NCI-H2171 (cell line): ENCODE measurements at places on chromosomes 7 and 10.
A peak's percentile ranks its signal among the peaks of the same experiment; 100 is the strongest.

DNA sequence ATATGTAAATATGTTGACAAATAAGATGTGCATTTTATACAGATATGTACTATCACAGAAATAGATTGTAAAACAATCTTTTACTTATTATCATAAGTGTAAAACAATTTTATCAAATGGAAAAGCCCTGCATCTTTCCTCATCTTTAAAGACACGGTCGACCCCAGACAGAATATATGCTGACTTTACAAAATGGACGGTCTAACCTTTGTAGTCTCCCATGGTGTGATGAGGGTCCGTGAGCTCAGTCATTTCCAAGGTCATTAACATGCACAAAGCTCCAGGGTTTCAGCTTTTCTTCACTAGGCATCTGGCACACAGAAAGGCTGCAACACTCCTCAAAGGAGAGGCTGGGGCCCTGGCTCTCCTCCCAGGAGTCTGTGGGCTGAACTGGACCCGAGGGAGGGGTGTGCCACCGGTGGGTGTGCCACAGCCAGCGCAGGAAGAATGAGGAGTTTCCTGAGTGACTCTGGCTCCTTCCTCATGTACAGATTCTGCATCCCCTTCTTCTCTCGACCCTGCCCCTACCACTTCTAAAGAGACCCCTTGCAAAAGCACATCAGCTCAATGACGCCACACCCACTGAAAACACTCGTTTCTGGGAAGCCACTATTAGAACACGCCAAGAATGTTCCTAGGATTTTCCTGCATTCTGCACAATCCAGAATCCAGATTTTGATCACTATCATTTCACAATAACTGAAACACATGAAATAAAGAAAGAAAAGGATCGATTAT lies 26.2 kb upstream of the ABLIM1 start:
- DNase-seq = no peak

- no peak for DNase-seq
These were observed 28.1 kb downstream of the LRGUK start for GRCh38 chr7:134155206-134155605.

GRCh38 chr7:151094675-151095074 lies 8.4 kb downstream of the AGAP3 start:
- DNase-seq = no peak

GRCh38 chr10:103648636-103649532 lies 155.4 kb downstream of the NEURL1 start:
- no peak for DNase-seq

- DNase-seq = no peak
These were observed 572.1 kb upstream of the POM121L12 start for GRCh38 chr7:52463341-52463740.

DNA sequence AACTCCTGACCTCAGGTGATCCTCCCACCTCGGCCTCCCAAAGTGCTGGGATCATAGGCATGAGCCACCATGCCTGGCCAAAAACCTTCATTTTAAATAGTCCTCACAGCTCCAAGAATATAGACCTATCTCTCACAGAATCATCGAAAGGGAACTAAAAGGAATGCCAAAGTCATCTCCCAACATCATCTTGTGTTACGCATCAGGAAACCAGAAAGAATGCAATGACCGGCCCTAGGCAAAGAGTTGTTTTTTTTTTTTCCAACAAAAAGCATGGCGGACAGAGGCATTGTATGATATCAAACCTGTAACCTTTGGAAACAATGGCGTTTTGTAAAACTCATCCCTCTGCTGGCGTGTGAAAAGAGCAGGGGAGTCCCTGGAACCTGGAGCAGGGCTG lies 73.2 kb downstream of the FAM107B start:
- DNase-seq = no peak

DNA sequence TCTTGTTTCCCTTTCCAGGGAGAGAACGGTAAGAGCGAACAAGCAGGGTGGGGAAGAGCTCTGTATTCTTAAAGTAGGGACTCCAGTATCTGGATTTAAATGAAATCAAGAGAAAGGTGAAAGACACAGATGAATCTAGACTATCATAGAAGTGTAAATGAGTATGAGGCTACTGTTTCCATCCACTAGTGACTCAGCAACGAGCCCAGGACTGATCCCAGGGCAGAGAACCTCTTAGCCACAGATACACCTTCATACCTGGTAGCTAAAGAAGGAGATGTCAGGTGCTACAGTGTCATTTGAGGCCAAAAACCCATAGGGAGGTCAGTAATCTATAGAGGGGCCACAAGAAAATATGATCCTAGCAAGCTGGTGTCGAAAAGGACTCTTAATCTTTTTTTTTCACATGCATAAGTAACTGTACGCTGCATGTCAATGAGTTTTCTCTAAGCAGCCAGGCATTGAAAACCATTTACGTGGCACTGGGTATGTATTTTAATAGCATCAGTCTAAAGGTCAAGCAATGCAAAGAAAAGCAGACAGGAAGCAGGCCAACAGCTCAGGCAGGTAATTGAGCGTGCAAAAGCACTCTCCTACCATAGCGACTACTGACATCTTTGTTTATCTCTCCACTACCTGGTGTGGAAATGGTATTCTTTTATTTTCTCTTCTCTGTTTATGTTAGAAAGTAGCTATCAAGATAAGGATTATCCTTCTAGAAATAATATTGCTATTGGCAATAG lies 91.5 kb upstream of the EGR2 start:
- no peak for DNase-seq

DNA sequence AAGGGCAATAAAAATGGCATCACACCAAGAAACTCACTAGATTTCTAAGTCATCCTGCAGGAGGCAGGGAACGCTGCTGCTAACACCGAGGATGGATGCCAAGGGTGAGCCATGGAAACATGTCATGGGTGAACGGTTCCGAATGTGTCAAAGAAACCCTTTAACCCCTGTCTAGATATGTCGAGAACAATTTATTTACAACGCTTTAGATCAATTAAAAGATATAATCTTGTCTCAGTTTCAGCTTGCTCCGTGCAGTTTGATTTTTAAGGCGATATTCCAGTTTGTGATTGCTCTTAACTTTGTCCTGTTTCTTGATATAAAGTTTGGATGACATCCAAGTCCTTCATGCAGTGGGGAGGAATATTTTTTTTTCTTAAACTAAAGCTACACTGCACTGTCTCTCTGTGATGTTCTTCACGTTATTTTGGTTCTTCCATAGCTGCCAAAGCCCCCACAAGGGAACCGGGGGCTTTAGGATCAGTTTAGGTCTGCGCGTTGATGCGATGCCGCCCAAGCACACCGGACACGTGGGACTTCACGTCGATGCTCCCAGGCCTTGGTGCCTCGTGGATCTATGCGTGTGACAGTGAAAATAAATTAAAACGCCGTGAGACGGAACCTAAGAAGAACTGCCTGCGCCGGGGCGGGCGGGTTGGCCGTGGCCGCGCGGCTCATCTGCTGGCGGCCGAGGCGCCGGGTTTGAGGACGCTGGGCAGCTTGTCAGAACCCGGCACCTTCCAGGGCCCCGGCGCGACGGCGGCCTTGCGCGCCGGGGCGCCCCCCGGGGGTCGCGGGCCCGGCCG lies 220.3 kb downstream of the PHTF2 start:
- peak; percentile 71 for DNase-seq

DNA sequence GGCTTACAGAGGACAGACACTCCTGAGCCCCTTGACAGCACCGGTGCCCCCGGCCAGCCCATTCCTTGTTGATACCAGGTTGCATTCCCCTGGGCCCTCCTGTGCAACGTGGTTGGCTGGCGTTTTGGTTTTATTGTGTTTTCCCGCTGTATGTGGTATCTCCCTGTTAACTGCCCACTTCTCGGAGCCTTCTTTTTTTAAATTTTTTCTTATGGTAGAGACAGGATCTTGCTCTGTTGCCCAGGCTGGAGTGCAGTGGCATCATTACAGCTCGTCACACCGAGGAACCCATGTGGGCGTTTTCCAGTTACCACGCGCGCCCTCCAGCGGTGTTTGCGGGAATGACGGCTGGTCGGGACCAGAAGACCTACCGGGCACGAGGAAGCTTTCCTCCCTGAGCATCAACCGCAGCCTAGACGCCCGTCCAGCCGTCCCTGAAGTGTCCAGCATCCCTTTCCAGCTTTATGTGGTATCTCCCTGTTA lies 16.9 kb upstream of the ZFAND2A start:
- DNase-seq = peak; percentile 42

DNA sequence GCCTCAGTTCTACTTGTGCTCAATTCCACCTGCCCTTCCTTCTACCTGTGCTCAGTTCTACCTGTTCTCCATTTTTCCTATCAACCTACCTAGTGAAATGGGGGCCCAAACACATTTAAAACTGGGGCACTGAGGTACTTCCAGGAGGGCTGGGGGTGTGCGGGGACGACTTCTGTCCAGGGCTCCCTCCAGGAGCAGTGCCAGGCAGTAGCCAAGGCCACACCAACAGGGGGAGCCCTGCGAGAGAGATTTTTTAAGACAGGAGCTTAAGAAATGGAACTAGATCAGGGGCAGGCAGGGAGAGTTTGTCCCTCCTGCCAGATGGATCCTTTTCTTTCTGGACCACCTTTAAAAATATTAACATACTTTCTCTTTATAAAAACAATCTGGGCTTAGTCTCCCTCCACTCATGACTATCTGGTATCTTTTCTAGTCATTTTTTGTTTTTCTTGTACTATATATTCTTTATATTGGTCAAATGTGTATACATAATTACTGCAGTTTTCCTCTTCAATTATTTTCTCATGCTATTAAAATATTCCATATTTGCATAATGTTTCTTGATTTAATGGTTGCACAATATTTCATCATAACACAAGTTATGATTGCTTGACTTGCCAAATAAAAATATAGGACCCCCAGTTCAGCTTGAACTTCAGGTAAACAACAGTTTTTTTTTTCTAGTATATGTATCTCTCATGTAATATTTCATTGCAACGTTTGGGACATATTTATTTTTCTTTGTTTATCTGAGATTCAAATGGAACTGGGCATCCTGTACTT lies 47.3 kb upstream of the INSYN2A start:
- no peak for DNase-seq

GRCh38 chr7:100401811-100402210 lies 26.7 kb downstream of the ZCWPW1 start:
- DNase-seq = no peak

DNA sequence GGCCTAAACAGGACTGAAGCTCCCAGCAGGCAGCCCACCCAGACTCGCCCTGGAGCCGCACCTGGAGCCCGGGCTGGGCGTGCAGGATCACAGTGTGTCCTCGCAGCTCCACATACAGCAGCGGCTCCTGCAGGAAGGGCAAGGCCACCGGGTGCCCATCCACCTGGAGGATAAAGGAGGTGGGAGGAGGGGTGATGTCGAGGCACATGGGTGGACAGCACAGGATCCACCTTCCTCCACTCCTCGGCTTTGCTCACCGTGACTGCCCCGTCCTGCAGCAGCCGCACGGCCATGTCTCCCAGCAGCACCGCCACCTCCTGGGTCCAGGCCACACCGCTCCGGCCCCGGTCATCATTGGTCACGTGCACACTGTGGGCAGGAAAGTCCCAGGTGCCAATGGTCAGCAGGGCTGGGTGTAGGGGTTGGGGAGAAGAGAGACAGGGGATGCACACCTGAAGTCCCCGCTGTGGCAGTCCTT lies 16.8 kb downstream of the ATP6V1F start:
- DNase-seq = no peak

- DNase-seq = no peak
These were observed 91.5 kb downstream of the GSDME start for GRCh38 chr7:24665564-24666294.

GRCh38 chr10:114172776-114173602 lies 1.0 kb downstream of the CCDC186 start:
- no peak for DNase-seq

DNA sequence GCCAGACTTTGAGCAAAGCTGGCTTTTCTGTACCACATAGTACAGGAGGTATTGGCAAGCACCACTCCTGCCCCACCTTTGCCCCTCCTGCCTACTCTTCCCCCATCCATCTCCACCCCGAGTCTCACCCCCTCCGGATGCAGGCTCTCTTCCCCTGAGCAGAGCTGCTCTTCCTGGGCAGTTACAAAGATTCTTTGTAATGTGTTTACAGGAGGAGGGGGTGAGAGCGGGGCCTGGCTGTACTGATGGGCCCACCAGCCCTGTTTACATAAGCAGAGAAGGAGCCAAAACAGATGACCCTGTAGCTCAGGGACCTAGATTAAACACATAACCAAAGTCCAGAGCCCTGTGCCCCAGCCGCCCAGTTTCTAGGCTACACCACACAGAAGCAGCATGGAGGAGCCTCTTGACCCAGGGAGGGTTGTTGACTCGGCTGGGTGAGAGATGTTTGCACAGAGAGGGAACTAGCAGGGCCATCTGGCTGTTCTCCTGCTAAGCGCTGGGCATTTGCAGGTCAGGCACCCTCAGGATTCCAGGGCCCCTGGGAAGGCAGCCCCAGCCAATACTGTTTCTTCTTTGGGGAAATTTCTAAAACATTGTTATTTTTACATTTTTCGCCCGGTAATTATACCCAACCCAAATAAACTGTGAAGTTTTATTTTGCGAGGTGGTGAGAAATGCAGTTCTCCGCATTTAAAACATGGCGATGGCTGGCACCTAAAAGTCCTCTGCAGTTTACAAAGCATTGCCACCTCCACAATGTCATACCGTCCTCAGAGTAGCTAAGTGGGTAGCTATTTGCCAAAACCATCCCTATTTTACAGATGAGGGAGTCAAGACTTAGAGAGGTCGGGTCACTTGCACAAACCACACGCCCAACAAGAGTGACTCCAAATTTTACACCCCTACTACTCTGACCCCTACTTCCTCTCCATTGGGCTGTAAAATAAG lies 11.4 kb upstream of the ZKSCAN1 start:
- DNase-seq = no peak

DNA sequence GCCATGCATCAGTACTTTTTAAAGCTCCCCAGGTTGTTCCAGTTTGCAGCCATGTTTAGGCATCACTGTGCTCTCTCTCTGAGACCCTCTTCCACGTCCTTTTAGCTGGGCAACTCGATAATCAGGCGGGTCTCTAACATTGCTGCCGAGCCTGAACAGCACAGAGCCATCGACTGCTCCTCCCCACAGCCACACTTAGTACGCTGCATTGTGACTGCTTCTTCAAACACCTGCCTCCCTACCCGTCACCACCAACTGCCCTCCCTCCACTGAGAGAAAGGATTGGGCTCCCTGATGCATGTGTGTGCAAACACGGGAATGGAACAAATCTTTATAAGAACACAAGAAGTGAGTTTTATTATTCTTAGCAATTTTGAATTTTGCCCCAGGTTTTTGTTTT lies 11.4 kb upstream of the TACR2 start:
- DNase-seq = no peak

GRCh38 chr10:117096599-117097201 lies 41.4 kb downstream of the VAX1 start:
- no peak for DNase-seq

DNA sequence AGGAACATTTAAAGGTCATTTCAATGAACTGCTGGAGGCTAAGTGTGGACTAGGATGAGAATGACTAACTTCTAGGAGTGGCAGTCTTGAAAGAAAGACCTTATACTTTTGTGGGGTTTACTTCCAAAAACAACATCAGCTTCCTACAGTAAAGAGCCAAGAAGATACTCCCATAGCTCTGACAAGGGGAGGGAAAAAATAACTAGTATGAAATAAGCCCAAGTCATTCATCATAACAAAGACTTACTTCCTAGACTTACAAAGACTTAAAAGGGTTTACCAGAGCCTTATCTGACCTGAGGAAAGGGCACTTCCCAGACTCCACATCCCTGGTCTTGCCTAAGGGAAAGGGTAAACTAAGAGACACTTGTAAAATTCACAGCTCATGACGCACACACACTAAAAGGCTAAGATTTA lies 31.7 kb downstream of the ARHGAP12 start:
- DNase-seq = no peak

GRCh38 chr10:36221101-36221500 lies 579.0 kb upstream of the FZD8 start:
- DNase-seq = no peak
